ENCODE measurements at places on chromosomes 7 and 10.

DNA sequence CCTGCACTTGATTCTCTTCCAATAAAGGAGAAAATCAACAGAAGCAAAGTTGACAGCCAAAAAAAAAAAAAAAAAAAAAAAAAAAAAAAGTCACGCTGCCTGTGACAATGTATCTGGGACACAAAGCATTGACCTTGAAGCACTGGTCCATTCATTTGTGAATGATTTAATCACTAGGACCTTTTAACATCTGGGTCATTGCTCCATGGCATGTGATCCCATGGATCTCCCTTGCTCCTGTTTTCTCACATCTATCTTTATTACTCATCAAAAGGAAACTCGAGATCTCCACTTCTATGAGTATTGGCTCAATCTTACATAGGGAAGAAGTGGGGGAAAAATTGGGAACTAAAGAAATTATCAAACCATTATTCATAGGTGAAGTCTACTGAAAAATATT, 89.6 kb upstream of the SMIM30 start:
- no peak for DNase-seq

- no peak for DNase-seq
Measured at GRCh38 chr10:102647443-102648268, 3.4 kb downstream of the TRIM8 start.

- no peak for DNase-seq
Measured at GRCh38 chr7:13839063-13839462, 150.4 kb downstream of the ETV1 start.

- DNase-seq, result no peak
Measured at GRCh38 chr10:17527514-17528146, 73.2 kb upstream of the ST8SIA6 start.

- no peak for DNase-seq
Measured at GRCh38 chr10:78914060-78914378, 154.7 kb upstream of the ZMIZ1 start.

- DNase-seq, result no peak
Measured at GRCh38 chr10:94608559-94608958, 63.0 kb downstream of the HELLS start.
